ENCODE measurements at places on chromosomes 11 and 22.

DNA sequence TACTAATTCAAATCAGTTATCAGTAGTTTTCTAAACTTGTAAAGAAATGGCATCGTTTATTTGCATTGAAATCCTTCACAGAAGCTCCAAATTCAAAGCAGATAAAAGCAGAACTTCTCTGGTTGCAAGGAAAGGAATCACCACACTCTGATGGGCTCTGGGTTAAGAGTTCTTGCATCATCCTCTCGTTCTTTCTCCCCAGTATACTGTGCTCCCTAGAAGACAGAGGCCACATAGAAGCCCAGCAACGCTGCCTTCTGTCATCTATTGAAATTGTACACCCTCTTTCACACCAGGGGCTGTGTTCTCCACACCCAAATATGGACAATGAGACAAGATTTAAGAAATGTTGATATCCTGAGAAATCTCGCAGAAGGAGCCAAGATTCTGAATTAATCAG, 29.3 kb downstream of the FAT3 start:
- DNase-seq: no peak

DNA sequence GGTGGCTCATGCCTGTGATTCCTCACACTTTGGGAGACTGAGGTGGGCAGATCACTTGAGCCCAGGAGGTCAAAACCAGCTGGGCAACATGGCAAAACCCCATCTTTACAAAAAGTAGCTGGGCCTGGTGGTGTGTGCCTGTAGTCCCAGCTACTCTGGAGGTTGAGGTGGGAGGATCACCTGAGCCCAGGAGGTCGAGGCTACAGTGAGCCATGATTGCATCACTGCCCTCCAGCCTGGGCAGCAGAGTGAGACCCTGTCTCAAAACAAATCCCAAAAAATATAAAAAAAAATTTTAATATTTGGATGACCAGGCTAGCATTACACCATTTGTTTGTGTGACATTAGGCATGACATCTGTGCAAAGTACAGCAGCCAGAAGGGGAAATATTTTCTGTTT, 49.7 kb upstream of the CTTN start:
- DNase-seq: no peak

DNA sequence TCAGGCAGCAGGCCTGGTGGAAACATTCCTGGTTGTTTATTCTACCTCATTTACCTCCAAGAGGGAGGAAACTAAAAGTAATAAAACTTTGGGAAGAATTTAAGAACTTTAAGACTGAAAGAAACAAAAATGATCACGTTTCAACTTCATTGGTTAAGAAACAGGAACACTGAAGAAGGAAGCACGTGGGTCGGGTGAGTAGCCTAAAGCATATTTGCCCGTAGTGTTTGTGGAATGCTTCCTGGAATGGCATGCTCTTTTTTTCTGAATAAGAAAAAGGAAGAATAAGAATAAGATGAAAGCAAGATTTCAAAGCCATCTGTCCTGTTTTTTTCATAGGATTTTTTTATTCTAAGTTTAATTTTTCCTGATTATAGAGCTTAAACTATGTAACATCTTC, 83.1 kb downstream of the WNT11 start:
- DNase-seq: no peak

DNA sequence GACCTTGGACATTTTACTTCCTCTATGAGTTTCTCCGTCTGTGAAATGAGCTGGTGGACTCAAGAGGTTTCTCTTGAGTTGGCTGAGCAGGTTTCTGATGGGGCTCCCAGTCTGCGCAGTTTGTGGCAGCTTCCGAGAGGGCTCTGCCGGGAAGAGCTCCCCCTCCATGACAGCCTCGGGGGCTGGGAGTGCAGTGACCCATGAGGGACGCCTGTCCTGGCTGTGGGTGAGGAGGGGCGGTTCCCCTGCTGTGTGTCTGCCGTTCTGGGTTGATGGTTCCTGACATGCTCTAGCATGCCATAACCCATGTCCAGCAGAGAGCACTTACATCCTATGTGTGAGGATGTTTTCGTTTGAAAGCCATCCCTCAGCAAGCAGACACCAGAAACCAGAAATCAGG, 14.8 kb downstream of the CSF2RB start:
- DNase-seq: no peak
